ENCODE measurements at places on chromosomes 5 and 9. TPM values are rescaled to one million over a fixed set of nuclear protein-coding genes. Genes with fewer than 3 reads are reported as not detected.

PDZD2 gene
- 17.2 TPM for total RNA-seq

LYSMD3 gene
- total RNA-seq, result 24.7 TPM

DNA sequence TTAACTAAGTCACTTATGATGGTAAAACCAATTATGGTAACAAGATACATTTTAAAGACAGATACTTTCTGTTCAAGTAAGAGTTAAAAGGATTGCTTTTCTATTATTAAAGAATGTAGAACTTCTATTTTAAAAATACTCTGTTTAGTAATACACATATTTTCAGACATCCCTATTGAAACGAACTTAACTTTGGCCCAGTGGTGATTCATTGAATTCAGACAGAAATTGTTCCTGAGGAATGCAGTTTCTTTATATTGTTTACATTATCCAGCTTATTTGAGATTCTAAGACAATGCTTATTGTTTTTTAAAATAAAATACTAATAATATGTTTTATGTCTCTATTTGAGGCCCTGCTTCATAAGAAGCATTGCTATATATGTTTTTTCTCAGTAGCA lies 816.4 kb downstream of the SEMA5A start:
- no peak for DNase-seq

DNA sequence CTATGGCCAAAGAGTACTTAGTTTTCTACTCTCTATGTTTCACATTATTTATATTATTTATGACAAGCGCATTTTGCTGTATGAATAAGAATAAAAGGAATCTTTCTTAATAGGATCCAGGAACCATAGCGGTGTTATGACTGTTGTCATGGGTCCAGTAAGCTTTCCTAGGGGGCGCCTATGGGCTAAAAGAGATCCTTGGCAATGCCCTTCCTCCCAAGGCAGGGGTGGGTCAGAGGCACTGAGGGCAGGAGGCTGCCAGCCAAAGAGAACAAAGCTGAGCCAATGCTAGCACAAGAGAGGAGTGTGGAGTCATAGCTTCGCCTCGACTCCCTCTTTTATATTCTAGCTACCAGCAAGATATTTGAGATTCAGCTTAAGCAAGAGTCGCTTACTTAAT lies 98.4 kb upstream of the GNAQ start:
- no peak for DNase-seq

GRCh38 chr9:132260846-132261245 lies 93.9 kb downstream of the SETX start:
- DNase-seq, result no peak

- DNase-seq, result no peak
These were observed 170.4 kb downstream of the FOCAD start for GRCh38 chr9:20854444-20854843.

SPACA9 gene
- 7.0 TPM for total RNA-seq

DRD1 gene
- not detected for total RNA-seq

KIF24 gene
- 1.2 TPM for total RNA-seq

- no peak for DNase-seq
These were observed 289.9 kb upstream of the SLC30A5 start for GRCh38 chr5:68803881-68804319.

DNA sequence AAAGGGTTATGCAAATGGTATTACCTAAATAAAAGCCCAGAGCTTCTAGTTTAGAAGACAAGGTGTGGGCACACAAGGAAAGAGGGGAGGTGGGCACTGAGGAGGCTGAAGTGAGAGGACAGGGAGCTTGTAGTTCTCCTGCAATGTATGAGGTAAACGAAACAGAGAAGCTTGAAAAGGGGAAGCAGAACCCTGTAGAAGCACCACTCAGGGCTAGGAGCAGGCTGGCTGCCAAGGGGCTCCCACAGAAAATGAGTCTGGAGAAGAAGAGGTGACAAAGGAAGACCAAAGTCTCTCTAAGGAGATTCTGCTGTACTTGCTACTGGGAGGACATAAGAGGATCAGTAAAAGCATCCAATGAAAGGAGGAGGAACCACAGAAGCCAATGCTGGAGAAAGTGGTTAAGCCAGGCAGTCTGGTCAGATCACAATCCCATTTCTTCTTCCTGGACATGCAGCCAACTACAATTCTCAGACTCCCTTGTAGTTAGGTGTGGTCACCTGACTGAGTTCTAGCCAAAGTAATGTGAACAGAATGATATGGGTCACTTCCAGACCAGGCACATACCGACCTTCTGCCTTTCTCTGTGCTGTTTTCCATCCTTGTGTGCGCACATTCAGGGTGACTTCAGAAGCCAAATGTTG lies 174.5 kb upstream of the MAP3K1 start:
- DNase-seq, result no peak

GRCh38 chr9:35956651-35957050 lies 1.3 kb downstream of the OR2S2 start:
- no peak for DNase-seq

- DNase-seq, result no peak
These were observed 33.9 kb upstream of the OTULINL start for GRCh38 chr5:14547666-14548065.

DNA sequence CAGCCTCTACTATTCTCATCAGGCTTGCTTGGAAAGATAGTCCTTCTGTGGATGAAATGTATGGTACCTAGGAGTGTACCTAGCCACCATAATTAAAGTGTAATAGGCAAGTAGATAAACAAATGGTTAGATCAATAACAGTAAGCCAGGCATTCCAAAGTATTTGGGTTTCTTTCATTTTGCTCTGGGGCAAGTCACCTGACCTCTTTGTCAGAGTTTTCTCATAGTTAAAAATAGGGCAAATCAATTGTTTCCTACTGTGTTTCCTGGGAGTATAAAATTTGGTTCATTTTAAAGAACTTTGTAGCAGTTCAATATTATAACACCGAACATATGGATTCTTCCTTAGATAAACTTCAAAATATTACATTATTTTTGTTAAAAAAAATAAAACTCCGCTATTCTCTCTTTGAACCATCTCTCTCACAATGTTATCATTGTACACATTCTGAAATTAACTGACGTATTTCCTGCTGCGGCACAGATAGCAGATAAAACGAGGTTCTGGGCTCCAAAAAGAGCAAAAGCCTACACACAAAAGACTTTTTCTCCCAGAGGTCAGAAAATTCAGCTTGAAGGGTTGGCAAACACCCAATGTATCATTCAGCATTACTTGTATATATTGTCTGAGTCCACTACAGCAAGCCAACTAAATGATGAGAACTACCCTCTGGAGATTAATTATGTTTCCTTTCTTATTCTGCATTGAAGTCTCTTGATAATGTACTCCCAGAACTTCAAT lies 267.9 kb downstream of the COX7C start:
- DNase-seq, result no peak

DNA sequence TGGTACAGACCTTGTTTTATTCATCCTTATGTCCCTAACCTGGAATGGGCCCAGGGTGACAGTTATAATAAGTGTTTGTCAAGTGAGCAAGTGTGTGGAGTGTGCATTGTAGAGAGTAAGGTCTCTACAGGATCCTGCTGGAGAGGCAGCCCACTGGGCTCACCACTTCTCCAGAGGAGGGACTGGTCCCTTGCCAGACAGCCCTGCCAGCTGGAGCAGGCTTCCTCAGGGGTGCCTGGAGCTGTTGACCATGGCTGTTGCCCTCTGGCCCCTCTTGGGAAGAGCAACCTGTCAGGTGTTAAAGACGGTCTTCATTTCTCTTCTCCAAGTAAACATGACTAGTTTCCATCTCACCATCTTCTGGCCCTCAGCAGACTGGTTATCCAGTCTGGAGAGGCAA lies 20.0 kb downstream of the IRF1 start:
- DNase-seq, result peak; percentile 15

DNA sequence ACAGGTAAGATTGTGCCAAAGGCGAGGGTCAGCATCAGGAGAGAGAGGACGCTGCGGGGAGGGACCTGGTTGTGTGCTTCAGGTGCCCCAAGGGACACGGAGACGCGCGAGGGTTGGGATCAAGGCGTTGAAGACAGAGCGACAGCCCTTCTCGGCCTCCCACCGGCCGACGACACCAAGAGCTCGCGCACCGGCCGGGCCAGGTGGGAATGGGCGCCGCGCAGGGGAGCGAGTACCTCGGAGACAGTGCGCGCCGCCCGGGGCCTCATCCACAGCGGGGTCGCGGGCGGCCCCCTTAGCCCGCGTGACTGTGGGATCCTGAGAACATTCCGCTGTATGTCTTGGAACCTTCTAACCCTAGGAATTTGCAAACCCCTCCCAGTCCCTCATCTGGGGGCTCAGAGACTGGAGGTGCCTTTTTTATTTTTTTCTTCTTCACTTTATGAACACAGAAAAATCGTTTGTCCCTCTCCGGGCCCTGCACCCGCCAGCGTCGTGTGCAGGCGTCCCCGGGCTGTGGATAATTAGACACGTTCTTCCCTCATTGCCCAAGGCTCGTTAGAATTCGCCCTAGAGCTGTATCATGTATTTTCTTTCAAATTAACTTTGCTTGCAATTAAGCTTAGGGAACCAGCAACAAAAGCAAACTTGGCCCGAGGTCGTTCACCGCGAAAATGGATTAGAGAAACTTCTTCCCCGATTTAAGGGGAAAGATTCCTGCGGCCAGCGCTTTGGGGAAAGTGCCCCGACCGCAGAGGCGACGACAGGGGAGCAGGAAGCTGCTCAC lies 4.8 kb downstream of the FOXE1 start:
- DNase-seq, result no peak

GRCh38 chr9:123326662-123327093 lies 29.3 kb upstream of the CRB2 start:
- DNase-seq, result no peak

FSTL4 gene
- total RNA-seq, result not detected

- DNase-seq, result no peak
These were observed 93.2 kb upstream of the ADAMTS16 start for GRCh38 chr5:5046680-5047502.

SPATA31C1 gene
- not detected for total RNA-seq

ELOVL7 gene
- total RNA-seq, result 4.4 TPM

DNA sequence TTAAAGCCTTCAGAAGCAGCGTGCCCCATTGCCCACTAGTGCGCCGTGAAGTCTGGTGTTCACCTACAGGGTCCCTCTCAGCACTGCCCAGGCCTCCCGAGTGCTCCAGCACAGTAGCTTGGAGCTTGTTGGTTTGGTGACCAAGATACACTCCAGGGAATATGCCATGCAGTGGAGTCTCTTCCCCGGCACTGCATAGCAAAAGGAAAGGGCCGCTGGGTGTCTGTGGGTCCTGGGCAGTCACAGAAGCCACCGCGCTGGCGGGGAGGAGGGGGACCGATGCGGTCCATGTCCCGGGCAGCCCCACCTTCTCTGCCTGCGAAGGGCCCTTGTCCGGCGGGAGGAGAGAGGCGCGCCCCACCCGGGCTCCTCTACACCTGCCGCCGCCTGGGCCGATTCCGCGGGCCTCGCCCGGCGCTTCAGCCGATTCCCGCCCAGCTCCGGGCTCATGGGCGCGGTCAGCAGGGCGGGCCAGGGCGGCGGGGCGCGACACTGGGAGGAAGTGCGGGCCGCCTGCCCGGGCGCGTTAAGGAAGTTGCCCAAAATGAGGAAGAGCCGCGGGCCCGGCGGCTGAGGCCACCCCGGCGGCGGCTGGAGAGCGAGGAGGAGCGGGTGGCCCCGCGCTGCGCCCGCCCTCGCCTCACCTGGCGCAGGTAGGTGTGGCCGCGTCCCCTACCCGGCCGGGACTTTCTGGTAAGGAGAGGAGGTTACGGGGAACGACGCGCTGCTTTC lies at the start of gene SYK:
TSS of gene SYK (plus strand) at position 579 of the 732 bp plus-strand sequence. CDS start 42,080 bp downstream, outside the sequence.
- no peak for DNase-seq

ESM1 gene
- total RNA-seq, result not detected

ATOSB gene
- total RNA-seq, result 14.8 TPM

GRCh38 chr9:109328978-109329637 lies 8.2 kb upstream of the EPB41L4B start:
- no peak for DNase-seq

- no peak for DNase-seq
These were observed 362.9 kb downstream of the ADGRV1 start for GRCh38 chr5:90921418-90921973.

GKAP1 gene
- 44.1 TPM for total RNA-seq

ANGPTL2 gene
- 65.3 TPM for total RNA-seq

GRCh38 chr5:73232266-73233041 lies 59.5 kb downstream of the TMEM174 start:
- DNase-seq, result no peak

LIX1 gene
- total RNA-seq, result not detected

DNA sequence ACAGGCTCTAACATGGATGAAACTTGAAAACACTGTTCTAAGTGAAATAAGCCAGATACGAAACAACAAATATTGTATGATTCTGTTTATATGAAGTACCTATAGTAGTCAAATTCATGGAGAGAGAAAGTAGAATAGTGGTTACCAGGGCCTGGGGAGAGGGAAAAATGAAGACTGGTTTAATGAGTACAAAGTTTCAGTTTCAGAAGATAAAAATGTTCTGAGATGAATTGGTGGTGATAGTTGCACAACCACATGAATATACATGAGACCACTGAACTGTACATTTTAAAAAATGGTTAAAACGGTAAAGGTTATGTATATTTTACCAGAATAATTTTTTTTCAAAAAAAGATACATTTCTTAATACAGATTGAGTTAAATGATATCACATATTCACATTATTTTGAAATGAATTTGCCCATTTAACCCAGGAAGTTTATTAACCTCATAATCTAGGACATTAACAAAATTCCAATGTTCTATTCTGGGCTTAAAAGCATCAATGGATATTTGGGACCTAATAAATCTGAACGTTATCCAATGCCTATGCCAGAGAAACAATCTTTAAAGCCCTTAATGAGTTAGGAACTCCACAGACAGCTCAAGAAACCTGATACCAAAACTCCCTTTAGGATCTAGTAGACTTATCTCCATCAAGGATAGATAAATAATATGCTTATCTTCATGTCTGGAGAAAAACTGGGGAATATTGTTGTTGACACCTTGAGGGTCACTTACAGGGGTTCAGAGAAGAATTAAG lies 521.3 kb downstream of the EFNA5 start:
- no peak for DNase-seq

PLAC8L1 gene
- total RNA-seq, result 1.3 TPM
